ENCODE measurements at places on chromosomes 11 and 22.

- no peak for DNase-seq
Measured at GRCh38 chr22:38867471-38868285, 4.3 kb downstream of the CBX6 start.

- DNase-seq: no peak
Measured at GRCh38 chr11:24375351-24375750, 121.5 kb upstream of the LUZP2 start.

- DNase-seq: no peak
Measured at GRCh38 chr22:50262973-50263617, 1.6 kb upstream of the MAPK12 start.

DNA sequence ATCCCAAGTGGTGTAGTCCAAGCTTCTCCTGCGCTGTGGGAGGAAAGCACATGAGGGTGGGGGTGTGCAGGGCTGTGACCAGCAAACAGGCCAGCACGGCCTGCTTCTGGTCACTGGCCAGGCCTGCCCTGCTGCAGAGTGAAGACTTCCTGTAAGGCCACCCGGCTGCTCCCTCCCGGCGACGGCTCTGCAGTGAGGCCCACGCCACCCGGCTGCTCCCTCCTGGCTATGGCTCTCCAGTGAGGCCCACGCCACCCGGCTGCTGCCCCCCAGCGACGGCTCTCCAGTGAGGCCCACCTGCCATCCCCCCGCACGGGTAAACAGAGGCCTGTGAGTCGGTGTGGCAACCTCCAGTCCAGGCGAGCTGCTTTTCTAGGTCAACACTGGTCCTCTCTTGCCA, 31.4 kb upstream of the BRSK2 start:
- no peak for DNase-seq

- no peak for DNase-seq
Measured at GRCh38 chr22:19011075-19011474, 75.0 kb upstream of the PRODH start.

GRCh38 chr11:59899532-59899931, 20.9 kb downstream of the OOSP3 start:
- no peak for DNase-seq

GRCh38 chr22:19041704-19042074, 80.5 kb downstream of the DGCR2 start:
- no peak for DNase-seq

- no peak for DNase-seq
Measured at GRCh38 chr11:90326647-90327046, 103.8 kb upstream of the CHORDC1 start.

- peak; percentile 47 for DNase-seq
Measured at GRCh38 chr11:105489446-105489845, 120.4 kb upstream of the GRIA4 start.

Measured in NCI-H345 (cell line).